ENCODE measurements at places on chromosomes 5 and 9.

DNA sequence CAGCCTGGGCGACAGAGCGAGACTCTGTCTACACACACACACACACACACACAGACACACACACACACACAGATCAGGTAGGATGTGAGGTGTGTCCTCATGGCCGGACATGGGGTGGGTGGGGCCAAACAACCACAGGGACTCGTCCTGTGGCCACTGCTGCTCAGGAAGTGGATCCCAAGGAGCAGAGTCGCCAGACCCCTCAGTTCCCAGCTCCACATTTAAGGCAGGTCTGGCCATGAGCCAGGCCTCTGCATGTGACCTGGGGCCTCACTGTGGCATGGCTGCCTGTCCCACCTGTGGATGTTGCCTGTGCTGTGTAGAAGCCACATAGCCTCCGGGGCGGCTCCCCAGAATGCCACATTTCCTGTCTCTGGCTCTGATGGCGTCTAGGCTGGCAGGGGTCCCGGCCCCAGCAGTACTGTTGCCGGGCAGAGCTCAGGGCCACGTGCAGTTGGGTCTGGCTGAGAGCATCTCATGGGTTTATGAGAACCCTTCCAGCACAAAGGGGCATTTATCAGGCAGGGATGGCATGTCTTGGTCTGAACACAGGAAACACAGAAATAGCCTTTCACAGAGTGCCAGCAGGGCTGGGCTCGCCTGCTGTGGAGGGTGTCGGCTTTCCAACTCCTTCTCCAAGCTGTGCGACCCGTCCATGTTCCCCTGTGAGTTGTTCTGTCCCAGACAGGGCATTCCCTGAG lies 9.9 kb upstream of the NINJ1 start:
- peak; percentile 64 for DNase-seq

- DNase-seq, result no peak
Measured at GRCh38 chr9:2181792-2182191, 166.6 kb downstream of the SMARCA2 start.

DNA sequence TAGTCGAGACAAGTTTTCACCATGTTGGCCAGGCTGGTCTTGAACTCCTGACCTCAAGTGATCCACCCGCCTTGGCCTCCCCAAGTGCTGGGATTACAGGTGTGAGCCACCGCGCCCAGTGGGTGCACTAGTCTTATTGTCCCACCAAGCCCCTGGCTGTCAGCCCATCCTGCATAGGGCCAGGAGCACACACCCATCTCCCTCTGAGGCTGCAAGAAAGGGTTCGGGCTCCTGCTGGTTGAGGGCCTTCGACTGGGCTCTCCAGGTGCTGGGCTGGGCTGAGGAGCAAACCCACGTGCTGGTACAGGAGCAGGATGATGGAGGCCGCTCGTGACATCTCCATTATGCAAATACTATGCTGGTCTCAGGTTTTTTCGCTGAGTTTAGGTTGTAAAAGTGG lies 25.1 kb upstream of the RNF130 start:
- no peak for DNase-seq

GRCh38 chr5:77761606-77762005 lies 14.5 kb downstream of the TBCA start:
- DNase-seq, result no peak

GRCh38 chr5:172362755-172363154 lies 79.2 kb upstream of the UBTD2 start:
- no peak for DNase-seq

DNA sequence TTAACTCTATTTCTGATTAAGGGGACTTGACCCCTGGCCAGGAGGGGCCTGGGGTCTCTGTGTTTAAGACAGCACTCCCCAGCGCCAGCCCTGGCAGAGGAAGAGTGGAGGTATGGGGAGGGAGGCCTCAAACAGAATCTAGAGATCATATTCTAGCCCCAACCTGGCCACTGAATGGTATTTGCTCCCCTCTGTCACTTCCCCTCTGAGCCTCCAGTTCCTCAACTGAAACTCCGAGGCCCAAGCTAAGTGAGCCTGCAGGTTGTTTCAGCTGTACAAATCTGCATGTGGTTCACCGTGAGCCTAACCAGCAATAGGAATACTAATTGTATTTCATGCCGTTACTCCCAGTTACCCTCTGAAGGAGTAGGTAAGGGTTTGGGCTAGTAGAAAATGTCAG lies 36.0 kb downstream of the ANP32B start:
- no peak for DNase-seq

GRCh38 chr5:76162335-76162734 lies 79.2 kb downstream of the SV2C start:
- no peak for DNase-seq

- DNase-seq, result no peak
Measured at GRCh38 chr5:36854402-36855140, 22.0 kb upstream of the NIPBL start.

DNA sequence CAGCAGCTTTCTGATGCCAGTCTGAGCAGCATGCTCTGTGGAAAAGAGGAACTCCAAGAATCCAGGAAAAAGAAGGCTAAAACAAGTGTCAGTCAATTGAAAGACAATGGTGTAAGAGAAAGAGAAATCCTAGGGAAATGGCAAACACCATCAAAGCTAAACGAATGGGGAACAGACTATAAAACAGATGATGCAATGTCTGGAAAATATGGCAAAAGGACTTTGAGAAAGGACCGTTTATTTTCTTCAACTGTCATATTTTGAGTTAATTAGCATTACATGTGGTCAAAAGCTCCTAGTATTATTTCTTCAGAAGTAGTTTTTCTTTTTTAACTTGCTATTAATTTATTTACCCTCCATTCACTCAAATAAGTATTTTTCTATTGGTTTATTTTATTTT lies 465.2 kb downstream of the LRRC70 start:
- DNase-seq, result no peak

- DNase-seq, result no peak
Measured at GRCh38 chr5:153552886-153553285, 62.4 kb downstream of the GRIA1 start.

DNA sequence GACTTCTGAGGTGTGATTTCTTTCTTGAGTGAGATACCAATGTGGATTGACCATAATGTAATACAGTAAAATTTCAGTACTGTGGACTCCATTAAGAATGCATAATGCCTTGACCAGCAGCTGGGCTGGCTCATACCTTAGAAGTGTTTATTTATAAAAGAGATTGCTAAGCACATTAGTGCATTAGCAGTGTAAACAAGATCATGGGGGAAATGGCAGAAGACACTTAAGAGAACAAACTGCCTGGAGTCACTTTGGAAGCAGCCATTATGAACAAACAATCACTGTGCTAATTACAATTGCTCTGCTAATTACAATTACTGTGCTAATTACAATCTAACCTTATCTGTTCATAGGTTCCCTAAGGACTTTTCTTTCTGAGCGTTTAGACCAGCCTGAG lies 104.2 kb downstream of the TRIM32 start:
- no peak for DNase-seq

DNA sequence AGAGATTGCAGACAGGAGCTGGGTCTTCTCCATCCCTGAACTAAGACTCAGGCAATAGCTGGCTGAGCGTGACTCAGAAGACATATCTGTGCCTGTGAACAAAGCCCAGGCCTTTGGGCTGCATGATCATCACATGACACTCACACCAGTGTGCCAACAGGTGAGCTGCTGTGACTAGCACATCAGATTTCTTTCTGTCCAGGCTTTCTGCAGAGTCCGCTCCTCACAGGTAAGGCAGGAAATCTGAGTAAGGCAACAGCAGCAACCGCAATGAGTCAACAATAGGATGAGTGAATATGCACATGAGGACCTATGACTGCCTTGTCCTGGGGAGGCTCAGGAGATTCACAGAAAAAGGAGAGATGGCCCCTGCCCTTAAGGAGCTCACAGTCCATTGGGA lies 293.6 kb downstream of the ACTL7B start:
- DNase-seq, result no peak

Data from effector memory CD8-positive, alpha-beta T cell (primary cell).